ENCODE measurements at places on chromosomes 7 and 10.

DNA sequence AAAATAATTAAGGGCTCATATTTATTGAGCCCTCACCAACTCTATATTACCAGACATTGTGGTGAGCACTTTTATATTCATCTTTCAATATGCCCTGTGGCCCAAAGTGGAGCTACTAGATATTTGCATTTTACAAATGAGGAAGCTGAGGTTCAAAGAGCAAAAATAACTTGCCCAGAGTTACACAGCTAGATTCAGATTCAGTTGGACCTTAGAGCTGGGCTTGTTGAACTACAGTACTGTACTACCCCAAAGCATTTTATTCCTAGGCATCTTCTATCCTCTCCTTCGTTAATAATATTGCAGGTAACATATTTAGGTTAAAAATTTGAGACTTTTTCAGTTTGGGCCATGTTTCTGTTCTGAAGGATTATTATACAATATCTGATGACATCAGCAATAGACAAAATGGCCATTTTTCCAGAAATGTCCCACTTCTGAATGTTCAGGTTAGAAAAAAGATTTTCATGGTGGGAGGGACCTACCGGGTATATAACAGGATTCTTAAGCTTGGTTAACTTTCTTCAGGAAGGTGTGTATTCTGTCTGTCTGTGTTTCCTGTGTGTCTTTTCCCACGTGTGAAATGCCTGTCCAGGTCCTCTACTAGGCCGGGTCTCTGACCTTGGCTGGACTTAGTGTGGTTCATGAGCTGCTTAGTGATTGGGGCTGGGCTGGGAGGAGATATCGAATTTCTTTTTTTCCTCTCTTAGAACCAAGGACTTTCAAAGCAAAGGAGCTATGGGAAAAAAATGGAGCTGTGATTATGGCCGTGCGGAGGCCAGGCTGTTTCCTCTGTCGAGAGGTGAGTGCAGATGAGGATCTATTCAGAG lies 13.6 kb downstream of the PRXL2A start:
- DNase-seq = peak; percentile 18

- peak; percentile 35 for DNase-seq
Observed at GRCh38 chr7:143429770-143430698, 13.2 kb upstream of the TAS2R60 start.

DNA sequence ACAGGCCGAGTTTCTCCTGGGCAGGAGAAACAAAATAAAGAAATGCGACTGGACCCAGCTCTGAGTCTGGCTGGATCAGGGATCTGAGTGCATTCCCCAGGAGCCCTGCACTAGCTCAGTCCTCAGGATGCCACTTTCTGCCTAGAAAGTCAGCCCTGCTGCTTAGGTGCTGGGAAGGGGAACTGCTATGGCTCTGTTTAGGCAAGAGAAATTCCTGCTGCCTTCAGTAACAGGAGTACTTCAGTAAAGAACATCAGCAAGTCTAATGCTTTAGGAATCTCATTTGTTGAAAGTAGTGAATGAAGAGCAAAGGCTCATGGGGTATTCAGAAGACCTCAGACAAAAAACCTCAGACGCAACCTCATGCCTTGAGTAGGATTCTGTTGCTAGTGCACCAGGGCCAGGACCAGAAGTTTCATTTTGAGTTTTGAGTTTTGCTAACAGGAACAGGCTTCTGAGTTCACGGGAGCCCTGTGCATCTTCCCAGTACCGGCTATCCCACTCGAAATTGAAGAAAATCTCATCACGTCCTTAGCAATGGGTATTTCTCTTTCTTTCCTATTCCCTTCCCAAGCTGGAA lies 170.8 kb upstream of the CDCA7L start:
- DNase-seq = no peak

GRCh38 chr7:55526770-55527169 lies 45.5 kb downstream of the VOPP1 start:
- peak; percentile 70 for DNase-seq

DNA sequence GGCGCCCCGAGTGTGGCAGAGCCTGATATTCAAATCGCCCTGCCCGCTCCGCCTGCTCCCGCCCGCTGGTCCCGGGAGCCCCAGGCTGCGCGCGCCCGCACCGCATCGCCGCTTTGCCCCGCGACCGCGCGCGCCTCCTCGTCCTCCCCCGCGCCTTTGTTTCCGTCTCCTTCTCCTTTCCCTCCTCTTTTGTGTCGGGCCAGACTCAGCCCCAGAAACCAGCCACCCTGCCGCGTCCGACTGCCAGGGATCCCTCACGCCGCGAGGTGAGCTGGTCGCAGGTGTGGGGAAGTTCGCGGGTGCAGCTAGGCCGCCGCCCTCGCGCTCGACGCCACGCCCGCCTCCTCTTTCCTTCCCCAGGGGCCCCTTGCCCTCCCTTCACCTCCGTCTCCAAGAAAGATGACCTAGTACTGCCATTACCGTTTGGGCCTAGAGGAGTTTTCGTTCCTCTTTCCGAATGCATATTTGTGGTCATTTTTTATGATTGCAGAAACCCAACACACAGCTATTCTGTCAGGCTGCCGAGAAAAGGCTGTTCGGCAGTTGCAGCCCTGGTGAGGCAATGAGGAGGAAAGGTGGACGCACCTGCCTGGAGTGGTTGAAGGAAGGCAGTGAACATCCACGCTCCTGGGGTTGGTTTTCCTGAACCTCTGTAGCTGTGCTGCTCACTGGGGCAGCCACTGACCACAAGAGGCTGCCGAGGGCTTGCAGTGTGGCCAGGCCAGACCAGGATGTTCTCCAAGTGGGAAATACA lies 107.3 kb downstream of the SNX10 start:
- peak; percentile 81 for DNase-seq

DNA sequence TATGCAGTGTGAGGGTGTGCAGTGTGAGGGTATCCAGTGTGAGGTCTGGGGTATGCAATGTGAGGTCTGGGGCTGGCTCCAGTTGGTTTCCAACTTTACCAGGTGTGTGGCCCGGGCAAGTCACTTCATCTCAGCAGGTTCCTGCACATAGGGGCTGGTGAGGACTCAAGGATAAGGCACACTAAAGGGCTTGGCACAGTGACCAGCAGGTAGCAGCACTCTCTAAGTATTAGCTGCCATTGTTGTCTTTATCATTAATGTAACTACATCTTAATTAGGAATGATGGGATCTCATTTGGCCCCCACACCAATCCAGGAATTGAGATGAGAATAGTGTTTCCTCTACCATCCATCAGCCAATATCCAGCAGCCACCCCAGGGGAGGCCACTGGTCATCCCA lies 117.3 kb downstream of the KCNMA1 start:
- DNase-seq = no peak

- DNase-seq = no peak
Observed at GRCh38 chr7:10706875-10707493, 266.7 kb upstream of the PHF14 start.

- DNase-seq = no peak
Observed at GRCh38 chr10:113091920-113092319, 141.9 kb downstream of the TCF7L2 start.

DNA sequence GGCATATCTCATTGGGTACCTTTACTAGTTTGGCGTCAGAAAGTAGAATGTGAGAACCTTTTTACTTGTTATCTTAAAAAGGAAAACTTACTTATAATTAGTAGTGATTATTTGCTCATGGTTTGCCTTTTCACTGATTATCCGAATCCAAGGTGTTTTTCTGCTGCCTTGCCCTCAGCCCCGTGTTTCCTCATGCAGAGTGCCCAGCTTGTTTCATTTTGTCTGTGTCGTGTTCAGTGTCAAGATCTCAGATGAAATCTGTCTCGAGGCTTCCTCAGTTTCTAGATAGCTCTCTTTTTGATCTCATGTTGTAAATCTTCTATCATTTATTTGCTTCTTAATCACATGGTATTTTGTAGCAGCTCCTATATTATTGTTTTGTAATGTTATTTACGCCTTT lies 30.1 kb downstream of the RPA3 start:
- no peak for DNase-seq

DNA sequence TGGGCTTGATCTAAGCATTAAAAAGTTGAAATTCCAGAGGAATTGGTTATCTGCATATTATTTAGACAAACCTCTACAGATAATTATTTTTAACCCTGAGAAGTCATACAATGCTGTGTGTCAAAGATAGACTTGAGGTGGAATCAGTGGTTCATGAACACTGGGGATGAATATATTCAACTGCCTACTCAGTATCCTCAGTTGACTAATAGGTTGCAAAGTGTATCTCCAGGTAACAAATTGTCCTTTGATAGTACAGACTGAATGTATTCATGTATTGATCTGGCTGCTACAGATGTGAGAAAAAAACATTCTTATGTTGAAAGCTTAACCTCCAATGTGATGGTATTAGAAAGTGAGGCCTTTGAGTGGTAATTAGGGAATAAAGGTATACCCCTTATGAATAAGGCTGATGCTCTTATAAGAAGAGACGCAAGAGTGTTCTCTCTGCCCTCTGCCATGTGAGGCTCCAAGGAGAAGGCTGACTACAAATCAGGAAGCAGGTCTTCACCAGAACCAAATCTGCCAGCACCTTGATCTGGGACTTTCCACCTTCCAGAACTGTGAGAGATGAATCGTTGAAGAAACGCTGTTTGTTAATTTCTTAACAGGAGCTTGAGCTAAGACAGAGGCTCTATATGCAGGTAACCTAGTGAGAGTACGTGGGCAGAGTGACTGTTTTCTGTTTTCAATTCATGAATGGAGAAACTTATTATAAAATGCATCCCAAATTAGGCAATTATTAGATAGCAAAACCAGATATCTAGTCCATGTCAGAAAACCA lies 7.5 kb downstream of the MRPL32 start:
- no peak for DNase-seq

- no peak for DNase-seq
Observed at GRCh38 chr10:52020702-52021101, 293.4 kb upstream of the DKK1 start.

DNA sequence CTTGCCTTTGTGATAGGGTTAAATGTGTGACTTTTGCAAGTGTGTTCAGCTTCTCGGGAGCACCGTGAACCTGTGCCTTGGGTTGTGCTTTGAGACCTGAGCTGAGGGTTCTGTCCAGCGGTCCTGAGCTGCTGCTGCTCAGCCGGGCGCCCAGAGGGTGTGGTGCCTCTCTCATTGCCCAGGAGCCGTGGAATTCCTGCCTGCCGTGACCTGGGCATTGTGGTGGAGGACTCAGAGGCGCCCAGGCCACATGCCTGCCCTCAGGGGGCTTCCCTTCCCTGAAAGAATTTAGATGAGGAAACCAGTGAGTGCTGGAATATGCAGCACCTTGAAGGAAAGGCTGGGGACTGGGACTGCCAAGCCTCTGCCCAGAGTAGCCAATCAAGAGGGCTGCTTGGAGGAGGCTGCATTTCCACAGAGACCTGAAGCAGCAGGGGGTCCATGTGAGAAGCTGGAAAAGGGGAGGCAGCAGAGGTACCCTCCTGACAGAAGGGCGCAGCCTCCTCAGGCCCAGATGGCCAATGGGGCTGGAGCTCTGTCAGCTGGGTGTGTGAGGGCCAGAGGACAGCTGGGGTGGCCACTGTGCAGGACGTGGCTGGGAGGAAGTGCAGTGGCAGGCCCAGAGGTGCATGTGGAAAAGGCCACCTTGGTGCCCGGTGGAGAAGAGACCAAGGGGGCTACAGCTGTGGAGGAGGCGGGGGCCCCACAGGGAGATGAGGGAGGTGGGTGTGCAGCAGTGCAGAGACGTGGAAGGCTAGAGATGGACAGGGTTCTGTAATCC lies 107.3 kb downstream of the NKX6-2 start:
- no peak for DNase-seq

DNA sequence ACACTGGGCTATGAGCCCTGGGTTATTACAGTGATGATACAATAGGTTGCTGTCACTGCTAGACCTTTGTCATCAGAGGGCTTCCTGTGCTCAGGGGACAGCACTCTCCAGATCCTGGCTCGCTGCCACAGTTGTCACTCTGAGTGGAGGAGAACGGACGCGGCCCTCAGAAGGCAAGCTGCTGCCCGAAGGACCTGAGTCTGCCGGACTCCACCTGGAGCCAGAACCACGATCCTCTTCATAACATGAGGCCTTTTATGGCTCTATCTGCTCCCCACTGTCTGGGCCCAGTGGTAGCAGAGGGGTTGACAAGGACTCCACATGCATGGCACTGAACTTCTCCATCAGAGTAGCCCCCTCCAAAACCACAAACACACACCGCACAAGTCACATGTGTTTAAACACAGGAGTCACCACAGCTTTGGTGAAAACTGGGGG lies 94.7 kb upstream of the EFCAB10 start:
- DNase-seq = no peak

GRCh38 chr7:31899356-31899927 lies 170.8 kb downstream of the PDE1C start:
- DNase-seq = no peak

GRCh38 chr10:13842117-13842516 lies 255.4 kb downstream of the PRPF18 start:
- peak; percentile 7 for DNase-seq

DNA sequence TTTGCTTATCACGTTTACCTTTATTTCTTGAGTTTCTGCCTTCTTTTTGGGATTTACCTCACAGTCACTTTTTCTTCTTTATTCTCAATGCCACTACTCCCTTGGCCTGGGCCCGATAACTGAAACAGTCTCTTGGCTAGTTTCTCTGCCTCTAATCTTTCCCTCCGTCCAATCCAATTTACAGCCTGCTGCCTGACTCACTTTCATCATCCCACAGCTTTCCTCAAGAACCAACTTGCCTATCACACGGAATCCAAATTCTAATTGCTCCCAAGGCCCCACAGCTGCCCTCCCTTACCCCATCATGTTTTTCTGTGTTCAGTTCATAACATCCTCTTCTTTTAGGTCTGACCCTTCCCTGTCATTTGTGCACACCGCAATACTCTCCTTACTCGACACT lies 121.4 kb downstream of the HIPK2 start:
- no peak for DNase-seq

DNA sequence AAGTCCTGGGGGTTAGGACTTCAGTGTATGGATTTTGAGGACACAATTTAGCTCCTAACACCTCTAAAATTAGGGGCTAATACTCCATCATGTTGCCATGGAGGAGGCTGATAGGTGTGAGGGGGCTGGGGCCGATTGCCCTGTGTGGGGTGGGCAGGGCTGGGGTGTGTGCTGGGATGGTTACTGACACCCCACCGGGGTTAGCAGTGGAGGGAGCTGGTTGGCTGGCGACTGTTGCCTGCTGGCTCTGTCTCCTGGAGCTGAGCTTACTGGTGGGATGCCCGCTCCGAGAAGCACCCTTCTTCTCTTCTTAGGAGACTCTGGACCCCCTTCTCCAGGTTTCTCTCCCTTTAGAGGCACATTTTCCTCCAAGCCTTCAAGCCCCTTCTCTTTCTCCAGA lies 22.2 kb upstream of the SH2D4B start:
- no peak for DNase-seq

DNA sequence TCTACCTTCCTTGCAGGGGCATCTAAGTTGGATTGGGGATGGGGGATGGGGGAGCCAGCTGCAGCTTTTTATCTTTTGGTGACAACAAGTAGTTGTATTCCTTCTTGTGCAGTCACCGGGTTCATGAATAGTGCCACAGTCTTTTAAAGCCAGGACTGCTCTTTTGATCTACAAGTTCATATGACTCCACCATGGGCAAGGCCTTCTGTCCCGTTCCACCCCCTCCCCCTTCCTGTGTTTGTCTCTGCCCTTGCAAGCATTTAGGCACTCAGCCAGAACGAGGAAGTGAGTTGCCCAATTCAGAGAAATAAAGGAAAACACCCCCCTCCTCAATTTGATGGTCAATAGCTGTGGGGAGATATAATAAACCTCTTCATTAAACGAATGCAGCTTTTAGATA lies 44.8 kb upstream of the EGR2 start:
- DNase-seq = no peak

All from inflammatory macrophage (primary cell).